Smooth muscle cell of the pulmonary artery (primary cell): ENCODE measurements at places on chromosomes 7 and 10. TPM values are rescaled to one million over a fixed set of nuclear protein-coding genes. Genes with fewer than 3 reads are reported as not detected.

MYPN gene
- total RNA-seq, result 1.6 and 2.3 TPM in 2 replicates

CDK1 gene
- total RNA-seq, result 4.7 and 18.5 TPM in 2 replicates

HTR7 gene
- total RNA-seq, result 6.0 and 21.2 TPM in 2 replicates

BLOC1S2 gene
- total RNA-seq, result 40.3 and 48.0 TPM in 2 replicates

CALCR gene
- total RNA-seq, result not detected in 2 replicates
